Left ventricle myocardium inferior (tissue), 1 donor: ENCODE measurements at places on chromosomes 5 and 9. TPM values are rescaled to one million over a fixed set of nuclear protein-coding genes. Genes with fewer than 3 reads are reported as not detected.

NTNG2 gene
- 1.9 TPM for total RNA-seq

SH3TC2 gene
- total RNA-seq: 9.4 TPM

GPR21 gene
- total RNA-seq: 0.58 TPM

ZNF346 gene
- 8.5 TPM for total RNA-seq

PCDHGA3 gene
- total RNA-seq: 12.2 TPM

PCDHGA1 gene
- total RNA-seq: 3.1 TPM

GIN1 gene
- total RNA-seq: 14.1 TPM

GRCh38 chr5:145976431-145977155, 40.2 kb downstream of the SH3RF2 start:
- H3K27ac ChIP-seq: no peak overlapping the region
- H3K36me3 ChIP-seq: no peaks in the 10 kb centered on the region
- H3K27me3 ChIP-seq: no peaks in the 10 kb centered on the region
- H3K4me3 ChIP-seq: no peak overlapping the region
- peaks cover 47% of the 10 kb centered on the region for H3K4me1 ChIP-seq
- DNase-seq: no peak

- no peak overlapping the region for H3K4me3 ChIP-seq
- no peaks in the 10 kb centered on the region for H3K27me3 ChIP-seq
- H3K36me3 ChIP-seq: no peaks in the 10 kb centered on the region
- H3K4me1 ChIP-seq: peaks cover 6% of the 10 kb centered on the region
- H3K27ac ChIP-seq: no peak overlapping the region
- no peak for DNase-seq
These were observed 17.9 kb upstream of the ZSWIM6 start for GRCh38 chr5:61313960-61314681.

DNA sequence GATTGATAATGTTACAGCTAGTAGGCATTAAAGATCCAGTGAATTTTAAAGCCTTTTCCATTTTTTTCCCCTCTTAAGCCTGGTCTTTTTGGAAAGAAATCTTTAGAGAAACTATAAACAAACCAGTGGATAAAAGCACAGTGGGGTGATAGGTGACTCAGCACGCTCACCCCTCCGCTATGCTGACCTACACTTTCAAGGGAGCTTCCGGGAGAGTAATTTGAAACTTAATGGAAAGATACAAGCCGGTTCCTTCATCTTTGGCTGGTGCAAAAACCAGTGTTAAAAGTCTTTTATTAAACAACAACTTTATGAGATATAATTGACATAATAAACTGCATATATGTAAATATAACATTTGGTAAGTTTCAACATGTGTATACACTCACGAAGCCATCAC, 27.0 kb upstream of the ALDOB start:
- H3K36me3 ChIP-seq: no peaks in the 10 kb centered on the region
- H3K4me1 ChIP-seq: peaks cover 6% of the 10 kb centered on the region
- H3K4me3 ChIP-seq: no peak overlapping the region

DNA sequence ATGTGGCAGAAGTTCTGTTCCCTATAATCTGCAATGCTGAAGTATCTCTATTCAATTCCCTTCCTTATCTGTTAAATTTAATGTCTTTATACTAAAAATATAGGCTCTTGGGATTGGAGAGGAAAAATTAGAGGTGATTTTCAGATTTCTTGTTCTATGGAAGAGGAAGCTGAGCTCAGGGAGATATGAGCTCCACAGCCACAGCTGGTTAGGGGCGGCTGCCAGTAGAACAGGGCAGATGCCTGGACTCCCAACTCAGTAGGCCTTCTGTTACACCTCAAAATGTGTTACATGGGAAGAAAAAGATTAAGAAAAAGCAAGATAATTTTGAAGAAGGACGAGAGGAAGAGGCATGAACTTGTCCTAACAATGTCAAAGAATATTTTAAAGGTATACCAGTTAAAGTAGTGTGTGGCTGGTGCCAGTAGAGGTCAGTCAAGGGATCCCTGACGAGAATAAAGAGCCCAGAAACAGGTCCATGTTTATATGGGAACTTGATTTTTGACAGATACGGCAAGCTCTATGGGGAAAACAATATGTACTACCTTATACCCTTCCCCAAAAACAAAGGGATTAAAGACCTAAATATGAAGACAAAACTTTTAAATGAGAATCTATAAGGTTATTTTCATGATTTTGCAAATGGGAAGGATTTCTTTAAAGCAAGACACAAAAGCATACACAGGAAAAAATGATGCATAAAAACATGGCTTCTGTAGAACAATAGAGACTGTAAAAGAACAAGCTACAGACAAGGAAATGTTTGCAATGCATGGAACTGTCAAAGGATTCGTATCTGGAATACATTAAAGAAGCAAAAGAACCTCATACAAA, 28.7 kb downstream of the DNAJC21 start:
- H3K4me1 ChIP-seq: no peaks in the 10 kb centered on the region
- H3K27ac ChIP-seq: no peak overlapping the region
- H3K36me3 ChIP-seq: peaks cover 33% of the 10 kb centered on the region
- no peak overlapping the region for H3K4me3 ChIP-seq
- H3K27me3 ChIP-seq: no peaks in the 10 kb centered on the region

GRCh38 chr9:19117039-19117716, 10.1 kb downstream of the PLIN2 start:
- peaks cover 83% of the 10 kb centered on the region for H3K36me3 ChIP-seq
- H3K27ac ChIP-seq: peak overlapping the region; percentile 65
- peaks cover 53% of the 10 kb centered on the region for H3K4me1 ChIP-seq
- H3K27me3 ChIP-seq: no peaks in the 10 kb centered on the region

DNA sequence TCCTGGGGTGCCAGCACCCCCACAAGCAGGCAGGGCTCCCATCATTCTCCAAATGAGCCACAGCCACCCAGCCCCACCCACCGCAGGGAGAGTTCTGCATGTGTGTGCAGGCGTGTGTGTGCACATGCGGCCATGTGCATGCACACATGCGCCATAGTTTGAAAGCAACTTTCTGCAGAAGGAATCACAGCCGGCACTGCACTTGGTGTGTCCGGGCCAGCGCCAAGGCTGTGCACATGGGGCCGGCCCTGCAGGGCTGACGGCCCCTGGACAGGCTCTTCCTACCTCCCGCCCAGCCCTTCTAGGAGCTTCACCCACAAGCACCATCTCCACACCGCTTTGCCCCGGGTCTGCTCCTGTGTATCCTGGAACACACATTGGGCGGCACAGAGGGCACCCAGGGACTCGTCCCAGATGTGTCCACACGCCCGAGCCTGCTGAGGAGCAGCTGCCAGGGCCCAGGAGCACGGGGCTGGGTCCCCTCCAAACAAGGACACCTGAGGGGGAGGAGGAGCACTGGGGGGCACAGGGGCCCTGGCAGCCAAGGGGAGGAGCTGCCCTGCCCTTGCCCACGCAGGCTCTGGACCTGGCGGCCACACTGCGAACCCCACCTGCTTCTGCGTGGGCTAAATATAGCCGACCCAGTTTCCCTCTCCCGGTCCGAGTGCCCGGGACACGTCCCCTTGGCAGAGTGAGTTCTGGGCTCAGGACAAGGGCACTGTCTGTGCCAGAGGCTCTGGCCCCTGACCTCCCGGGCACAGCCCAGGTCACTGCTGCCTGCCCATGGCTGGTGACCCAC, 19.1 kb downstream of the TPPP start:
- peak overlapping the region; percentile 89 for H3K27ac ChIP-seq
- no peaks in the 10 kb centered on the region for H3K36me3 ChIP-seq
- peak overlapping the region; percentile 50 for H3K4me3 ChIP-seq

GRCh38 chr5:32174011-32174870, at the start of gene GOLPH3:
Gene GOLPH3 (minus strand): TSS chr5:32174319. CDS start chr5:32174034, 285 bp downstream.
- peak; percentile 96 for DNase-seq
- H3K27ac ChIP-seq: peak within 1 kb of the TSS; percentile 100
- H3K36me3 ChIP-seq: peaks cover 26% of the 10 kb centered on the region
- no peaks in the 10 kb centered on the region for H3K27me3 ChIP-seq
- H3K4me1 ChIP-seq: peaks cover 62% of the 10 kb centered on the region

DNA sequence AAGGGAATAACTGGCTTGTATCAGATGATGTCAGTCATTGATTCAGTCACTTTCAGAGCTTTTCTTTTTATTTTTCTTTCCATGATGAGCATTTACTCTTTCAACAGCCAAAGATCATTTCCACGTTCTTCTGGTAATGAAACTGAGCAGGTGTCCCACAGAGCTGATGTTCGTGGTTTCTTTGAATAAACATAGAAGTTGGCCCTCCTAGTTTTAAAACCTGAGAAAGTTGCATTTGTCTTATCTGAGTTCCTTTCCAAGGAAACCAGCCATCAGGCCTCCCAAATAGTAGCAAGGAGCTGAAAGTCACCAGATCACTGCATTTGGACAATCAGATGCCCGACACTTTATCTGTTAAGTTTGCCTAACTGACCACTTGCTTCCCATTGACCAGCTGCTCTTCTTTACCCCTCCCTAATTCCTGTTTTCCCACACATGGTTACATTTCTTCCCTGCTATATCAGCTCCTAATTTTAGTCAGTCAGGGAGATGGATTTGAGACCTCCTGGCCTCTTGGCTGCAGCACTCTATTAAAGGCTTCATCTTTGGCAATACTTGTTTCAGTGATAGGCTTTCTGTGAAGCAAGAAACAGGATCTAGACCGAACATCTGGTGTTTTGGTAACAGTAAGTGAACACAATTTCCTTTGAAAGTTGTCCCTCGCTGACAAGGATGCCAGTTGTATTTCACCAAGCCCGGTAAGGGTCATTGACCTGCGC, 420.8 kb downstream of the CHSY3 start:
- no peak overlapping the region for H3K4me3 ChIP-seq
- H3K27me3 ChIP-seq: no peaks in the 10 kb centered on the region
- H3K36me3 ChIP-seq: no peaks in the 10 kb centered on the region
- no peaks in the 10 kb centered on the region for H3K4me1 ChIP-seq
- DNase-seq: no peak
- no peak overlapping the region for H3K27ac ChIP-seq

GRCh38 chr9:122944960-122945888, 4.4 kb downstream of the RABGAP1 start:
- H3K27me3 ChIP-seq: no peaks in the 10 kb centered on the region
- DNase-seq: no peak
- no peak overlapping the region for H3K27ac ChIP-seq
- H3K4me3 ChIP-seq: no peak overlapping the region

DNA sequence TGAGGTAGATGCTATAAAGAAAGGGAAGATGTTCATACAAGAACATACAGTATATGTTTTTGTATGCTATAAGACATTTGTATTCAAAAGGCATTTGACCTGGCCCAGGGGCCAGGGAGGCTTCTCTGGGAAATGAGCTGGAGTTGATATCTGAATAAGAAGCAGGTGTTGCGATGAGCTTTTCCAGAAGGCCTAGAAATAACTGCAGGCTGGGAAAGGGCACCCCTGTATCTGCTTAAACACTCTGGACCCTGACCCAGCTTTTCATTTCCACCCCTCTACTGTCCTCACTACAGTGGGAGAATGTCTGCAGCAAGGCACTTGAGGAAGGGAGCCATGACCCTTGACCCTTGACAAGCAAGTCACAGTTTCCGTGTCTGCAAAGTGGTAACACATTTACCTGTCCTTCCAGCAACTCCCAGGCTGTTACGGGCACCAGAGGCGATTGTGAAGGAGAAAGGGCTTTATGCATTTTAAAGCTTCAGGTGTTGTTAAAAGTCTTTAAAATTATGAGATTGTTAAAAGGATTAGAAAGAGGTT, 88.2 kb upstream of the PANK3 start:
- no peak overlapping the region for H3K4me3 ChIP-seq
- H3K27me3 ChIP-seq: no peaks in the 10 kb centered on the region
- no peaks in the 10 kb centered on the region for H3K4me1 ChIP-seq
- no peak overlapping the region for H3K27ac ChIP-seq
- H3K36me3 ChIP-seq: no peaks in the 10 kb centered on the region

DNA sequence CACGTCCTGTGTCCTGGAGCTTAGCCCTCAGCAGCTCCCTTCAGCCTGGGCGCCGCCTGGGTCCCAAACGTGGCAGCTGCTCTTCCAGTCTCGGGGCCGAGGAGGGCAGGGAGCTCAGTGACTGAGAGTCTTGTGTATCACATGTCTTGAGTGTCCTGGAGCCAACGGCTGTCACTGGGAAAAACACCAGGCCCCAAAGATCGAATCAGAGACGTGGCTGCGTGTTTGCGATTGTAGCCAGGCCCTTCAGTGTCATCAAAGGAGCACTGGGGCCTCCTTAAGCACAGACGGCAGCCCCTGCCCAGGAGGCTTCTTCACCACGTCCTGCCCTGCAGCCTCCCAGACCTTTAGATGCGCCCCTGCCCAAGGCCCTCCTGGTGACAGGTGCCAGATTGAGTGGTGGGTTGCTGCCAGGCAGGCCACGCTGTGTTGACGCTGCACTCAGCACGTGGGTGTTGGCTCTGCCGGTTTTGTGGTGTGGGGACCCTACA, 5.7 kb upstream of the EXOC3 start:
- no peak for DNase-seq
- H3K4me3 ChIP-seq: no peak overlapping the region
- H3K4me1 ChIP-seq: peaks cover 5% of the 10 kb centered on the region
- no peak overlapping the region for H3K27ac ChIP-seq
- no peaks in the 10 kb centered on the region for H3K27me3 ChIP-seq
- H3K36me3 ChIP-seq: no peaks in the 10 kb centered on the region

GRCh38 chr5:91146230-91146629, 236.9 kb downstream of the ARRDC3 start:
- peaks cover 31% of the 10 kb centered on the region for H3K4me1 ChIP-seq
- peak overlapping the region; percentile 67 for H3K27ac ChIP-seq
- no peaks in the 10 kb centered on the region for H3K36me3 ChIP-seq
- H3K4me3 ChIP-seq: no peak overlapping the region
- H3K27me3 ChIP-seq: no peaks in the 10 kb centered on the region
- no peak for DNase-seq

DNA sequence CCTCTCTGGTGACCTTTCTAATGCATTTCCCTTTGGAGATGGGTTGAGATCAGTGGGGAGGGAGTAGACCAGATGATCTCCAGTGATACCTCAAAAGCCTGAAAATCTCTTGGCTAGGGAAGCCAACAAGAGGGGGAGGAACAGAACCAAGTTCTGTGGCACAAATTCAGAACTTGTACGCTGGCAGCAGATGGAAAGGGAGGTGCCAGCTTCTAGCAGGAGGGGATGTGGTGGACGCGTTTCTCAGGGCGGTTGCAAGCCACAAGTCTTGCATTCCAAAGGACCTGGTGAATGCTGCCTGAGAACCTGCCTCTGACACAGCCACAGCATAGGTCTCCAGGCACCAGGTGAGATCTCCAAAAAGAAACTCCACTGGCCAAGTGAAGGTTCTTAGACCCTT, 13.4 kb downstream of the SLIT3 start:
- H3K36me3 ChIP-seq: no peaks in the 10 kb centered on the region
- H3K4me3 ChIP-seq: no peak overlapping the region
- H3K27me3 ChIP-seq: no peaks in the 10 kb centered on the region
- peak overlapping the region; percentile 70 for H3K27ac ChIP-seq
- H3K4me1 ChIP-seq: peaks cover 19% of the 10 kb centered on the region

- no peaks in the 10 kb centered on the region for H3K27me3 ChIP-seq
- H3K4me1 ChIP-seq: no peaks in the 10 kb centered on the region
- no peak overlapping the region for H3K4me3 ChIP-seq
- no peaks in the 10 kb centered on the region for H3K36me3 ChIP-seq
These were observed 196.1 kb downstream of the MPDZ start for GRCh38 chr9:13083366-13083765.

GRCh38 chr9:78620764-78621163, 323.8 kb downstream of the PSAT1 start:
- no peaks in the 10 kb centered on the region for H3K27me3 ChIP-seq
- H3K4me3 ChIP-seq: no peak overlapping the region
- H3K4me1 ChIP-seq: no peaks in the 10 kb centered on the region
- no peak overlapping the region for H3K27ac ChIP-seq
- no peaks in the 10 kb centered on the region for H3K36me3 ChIP-seq
- no peak for DNase-seq
